ENCODE measurements at places on chromosomes 12 and 14.

GRCh38 chr14:99784508-99784907 is 8.7 kb upstream of the EML1 start:
- DNase-seq, result no peak

DNA sequence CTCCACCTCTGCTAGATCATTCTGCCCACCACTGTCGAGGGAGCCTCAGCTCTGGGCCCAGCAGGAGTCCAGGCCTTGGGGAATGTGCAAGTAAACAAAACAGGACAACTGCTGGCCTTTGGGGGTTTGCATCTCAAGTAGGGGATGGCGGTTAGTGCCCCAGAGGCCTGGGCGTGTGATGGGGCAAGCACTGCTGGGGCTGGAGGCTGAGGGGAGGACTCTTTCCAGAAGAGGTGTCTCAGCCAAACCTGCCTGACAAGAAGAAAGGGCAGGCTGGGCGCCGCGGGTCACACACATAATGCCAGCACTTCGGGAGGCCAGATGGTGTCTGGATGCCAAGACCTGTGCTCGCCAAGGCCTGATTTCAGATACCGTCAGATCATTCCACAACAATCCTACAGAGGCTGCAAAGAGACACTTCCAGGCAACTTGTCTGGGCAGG is 8.6 kb upstream of the ALDH2 start:
- DNase-seq, result no peak

- DNase-seq, result no peak
Measured at GRCh38 chr12:48678551-48679185, 3.4 kb downstream of the KANSL2 start.

- DNase-seq, result no peak
Measured at GRCh38 chr12:60335745-60336144, 739.9 kb downstream of the SLC16A7 start.

- DNase-seq, result no peak
Measured at GRCh38 chr12:118553856-118554504, 177.6 kb downstream of the SUDS3 start.

GRCh38 chr12:4297617-4298016 is 23.4 kb upstream of the TIGAR start:
- no peak for DNase-seq

GRCh38 chr14:32657081-32657480 is 281.6 kb upstream of the NPAS3 start:
- no peak for DNase-seq

DNA sequence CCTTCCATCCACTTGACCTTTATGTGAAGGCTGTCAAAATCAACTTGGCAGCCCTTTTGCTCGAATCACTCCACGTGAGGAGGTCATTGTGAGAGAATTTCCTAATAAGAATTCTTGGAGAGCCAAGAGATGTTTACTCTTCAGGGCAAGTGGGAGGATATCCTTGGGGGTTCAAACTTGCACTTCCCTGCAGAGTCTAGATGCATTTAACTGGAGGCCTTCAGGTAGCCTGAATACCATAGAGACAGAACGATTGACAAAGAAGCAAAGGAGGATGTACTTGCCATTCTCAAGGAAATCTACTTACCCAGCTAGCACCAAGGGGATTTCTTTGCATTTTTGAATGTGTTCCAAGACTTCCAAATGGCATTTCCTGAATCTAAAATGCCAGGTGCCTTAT is 1702.6 kb upstream of the FLRT2 start:
- DNase-seq, result no peak

- no peak for DNase-seq
Measured at GRCh38 chr12:12495536-12495935, 67.1 kb downstream of the DUSP16 start.

- DNase-seq, result no peak
Measured at GRCh38 chr14:51353901-51354300, 113.9 kb downstream of the TMX1 start.

DNA sequence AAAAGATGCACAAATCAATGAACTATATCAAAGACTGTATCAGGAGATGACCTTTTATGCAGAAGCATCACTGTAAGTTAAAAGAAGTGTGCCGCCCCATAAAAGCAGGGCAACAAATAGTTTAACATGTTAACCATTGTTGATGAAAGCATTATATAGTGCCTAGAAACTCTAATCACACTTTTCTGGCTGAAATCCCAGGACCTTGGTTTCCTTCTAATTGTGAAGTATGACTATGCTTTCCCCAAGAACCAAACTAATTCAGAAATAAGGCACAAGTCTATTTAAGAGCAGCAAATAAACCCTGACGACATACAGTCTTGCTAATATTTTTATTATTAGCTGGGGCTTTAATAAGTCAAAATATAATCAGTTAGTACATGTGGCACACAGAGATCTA is 21.7 kb downstream of the RACGAP1 start:
- DNase-seq, result no peak

DNA sequence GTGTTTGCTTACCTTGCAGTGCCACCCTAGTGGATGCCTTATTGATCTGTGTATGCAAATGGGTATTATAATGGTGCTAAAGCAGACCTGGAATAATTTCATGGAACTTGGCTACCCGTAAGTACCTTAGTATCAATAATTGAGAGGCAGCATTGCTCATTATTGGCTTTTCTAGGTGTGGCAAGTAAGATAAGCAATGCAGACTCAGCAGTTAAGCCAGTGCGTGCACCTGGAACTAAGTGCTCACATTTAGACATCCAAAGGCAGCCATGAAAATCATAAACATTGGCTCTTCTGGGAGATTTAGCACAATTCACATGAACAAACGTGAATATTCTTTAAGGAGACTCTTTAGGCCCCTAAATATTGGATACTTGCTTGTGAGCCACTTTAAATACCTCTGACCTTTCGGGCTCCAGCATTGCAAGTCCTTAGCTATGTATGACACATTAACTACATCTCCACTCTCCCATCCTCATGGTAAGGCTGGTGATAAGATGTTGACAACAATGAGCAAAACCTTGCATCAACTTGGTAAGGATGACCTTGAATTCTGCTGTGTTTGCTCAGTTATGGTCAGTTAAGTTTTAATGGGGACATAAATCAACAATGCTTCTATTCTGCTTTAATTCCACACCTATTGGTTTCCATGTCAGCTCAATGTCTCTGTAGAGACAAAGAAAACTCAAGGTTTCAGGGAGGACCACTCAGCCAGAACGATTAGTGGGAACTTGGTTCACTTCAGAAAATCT is 112.0 kb downstream of the SLC5A8 start:
- DNase-seq, result no peak

DNA sequence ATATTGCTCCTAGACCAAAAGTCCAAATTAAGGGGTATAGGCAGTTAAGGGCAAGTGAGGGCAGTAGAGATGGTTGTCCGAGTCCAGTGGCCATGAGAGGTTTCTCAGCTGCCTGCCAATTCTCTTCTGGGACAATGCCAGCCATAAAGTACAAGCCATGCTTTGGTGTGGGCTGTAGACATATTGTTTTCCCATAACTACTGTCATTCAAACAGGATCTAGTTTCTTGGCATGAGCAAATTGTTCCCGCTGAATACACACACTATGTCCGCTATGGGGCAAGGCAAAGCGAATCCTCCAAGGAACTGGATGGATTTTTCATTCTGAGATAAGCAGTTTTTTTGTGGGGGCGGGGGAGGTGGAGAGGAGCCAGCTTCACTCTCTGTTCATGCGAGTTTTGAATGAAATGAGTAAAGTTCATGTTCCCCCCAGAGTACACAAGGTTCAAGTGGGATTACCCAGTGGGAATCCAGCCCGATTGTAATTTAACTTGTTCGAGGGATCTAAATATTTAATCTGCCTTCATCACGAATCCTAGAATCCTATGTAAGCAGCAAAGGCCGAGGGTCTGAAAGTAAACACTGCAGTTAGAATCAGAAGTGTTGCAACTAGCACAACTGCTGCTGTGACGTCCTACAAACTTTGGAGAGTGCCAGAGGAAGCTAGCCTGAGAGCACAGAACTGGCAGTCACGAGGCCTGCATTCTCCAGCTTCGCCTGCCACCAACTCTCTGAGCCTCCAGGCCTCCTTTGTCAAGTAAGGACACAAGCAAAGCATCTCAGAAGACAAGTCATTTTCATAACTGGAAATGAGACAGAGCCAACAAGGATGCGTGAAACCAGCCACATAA is 137.0 kb downstream of the CRADD start:
- DNase-seq, result no peak

DNA sequence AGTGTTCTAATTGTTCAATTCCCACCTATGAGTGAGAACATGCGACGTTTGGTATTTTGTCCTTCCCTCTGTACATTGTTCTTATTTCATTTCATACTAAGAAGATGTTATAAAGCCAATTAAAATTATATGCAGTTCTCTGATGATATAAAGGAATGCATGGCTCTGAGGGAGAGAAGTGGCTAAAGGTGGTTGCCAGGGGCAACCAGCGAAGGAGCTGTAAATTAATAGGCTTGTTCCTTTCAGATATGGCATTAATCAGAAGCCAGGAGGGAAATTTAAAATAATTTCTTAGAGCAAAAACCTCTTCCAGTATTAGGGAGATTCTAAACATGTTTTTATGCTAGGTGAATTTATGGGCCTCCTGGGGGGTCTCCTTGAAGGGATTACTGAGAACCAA is 227.8 kb downstream of the TMEM117 start:
- no peak for DNase-seq

DNA sequence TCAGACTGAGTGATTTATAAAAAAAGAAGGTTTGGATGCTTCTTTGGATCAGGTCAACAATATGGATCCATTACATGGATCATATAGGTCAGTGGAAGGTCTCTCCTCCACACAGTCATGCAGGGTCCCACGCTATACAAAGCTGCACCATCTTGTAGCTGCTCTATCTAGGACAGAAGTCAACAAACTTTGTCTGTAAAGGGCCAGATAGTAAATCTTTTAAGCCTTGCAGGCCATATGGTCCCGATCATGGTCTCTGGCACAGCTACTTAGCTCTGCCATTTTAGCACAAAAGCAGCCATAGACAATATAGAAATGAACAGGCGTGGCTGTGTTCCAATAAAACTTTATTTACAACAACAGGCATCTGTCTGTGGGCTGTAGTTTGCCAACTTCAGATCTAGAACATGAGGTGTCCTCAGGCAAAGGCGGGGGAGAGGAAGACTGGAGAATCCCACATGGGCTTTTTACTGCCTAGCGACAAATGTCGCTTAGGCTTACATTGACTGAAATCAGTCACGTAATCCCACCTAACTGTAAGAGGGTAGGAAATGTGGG is 36.7 kb downstream of the TMEM233 start:
- no peak for DNase-seq

DNA sequence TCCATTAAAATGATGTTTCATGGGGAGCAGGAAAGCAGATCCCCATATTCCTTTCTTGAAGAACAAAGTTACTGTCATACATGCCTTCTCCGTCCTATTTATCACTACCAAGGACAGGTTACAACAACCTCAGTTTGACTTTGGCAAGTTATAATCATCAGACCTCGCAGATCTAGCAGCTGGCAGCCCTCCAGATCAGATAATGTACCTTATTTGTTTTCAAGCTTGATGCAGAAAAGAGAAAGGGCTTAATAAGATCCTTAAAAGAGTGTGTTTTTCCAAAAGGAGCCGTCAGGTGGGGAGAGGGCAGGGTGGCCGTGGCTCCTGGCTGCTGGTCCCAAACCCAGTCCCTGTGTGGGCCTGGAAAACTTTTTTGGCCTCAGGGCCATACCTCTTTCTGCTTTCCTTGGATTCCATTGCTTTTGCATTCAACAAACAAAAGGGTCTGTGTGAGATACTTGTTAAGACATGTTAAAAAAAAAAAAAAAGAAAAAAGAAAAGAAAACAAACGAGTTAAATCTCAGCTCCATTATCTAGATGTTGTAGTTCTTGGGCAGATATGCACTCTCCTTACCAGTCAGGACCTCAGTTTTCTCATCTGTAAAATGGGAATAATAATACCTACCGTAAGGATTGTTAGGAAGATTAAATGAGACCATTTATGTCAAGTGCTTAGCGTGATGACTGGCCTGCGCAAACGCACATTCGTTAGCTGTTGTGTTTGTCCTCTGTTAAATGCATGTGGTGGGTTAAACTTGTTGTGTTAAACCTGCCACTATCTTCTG is 64.6 kb downstream of the B4GALNT3 start:
- no peak for DNase-seq

GRCh38 chr12:44511289-44511688 is 364.8 kb downstream of the NELL2 start:
- no peak for DNase-seq

- DNase-seq, result no peak
Measured at GRCh38 chr14:64708148-64709004, 4.2 kb downstream of the PLEKHG3 start.

DNA sequence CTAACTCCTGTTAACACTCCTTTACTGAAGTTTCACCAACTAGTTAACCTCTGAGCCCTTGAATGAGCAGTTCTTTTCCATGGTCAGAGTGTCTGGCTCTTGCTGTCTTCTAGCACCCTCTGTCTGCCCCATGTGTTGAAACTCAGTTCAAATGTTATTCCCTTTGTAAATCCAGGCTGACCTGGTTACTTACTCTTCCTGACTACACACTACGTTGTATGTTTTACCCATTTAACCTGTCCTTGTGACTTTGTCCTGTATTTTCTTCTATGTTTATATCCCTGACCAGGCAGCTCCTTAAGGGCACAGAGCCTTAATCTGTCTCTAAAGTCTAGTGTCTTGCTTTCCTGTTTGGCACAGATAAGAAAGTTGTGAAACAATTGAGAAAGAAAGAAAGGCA is 389.0 kb upstream of the RPL10L start:
- DNase-seq, result no peak

GRCh38 chr12:131072451-131073230 is 118.9 kb downstream of the ADGRD1 start:
- DNase-seq, result no peak

DNA sequence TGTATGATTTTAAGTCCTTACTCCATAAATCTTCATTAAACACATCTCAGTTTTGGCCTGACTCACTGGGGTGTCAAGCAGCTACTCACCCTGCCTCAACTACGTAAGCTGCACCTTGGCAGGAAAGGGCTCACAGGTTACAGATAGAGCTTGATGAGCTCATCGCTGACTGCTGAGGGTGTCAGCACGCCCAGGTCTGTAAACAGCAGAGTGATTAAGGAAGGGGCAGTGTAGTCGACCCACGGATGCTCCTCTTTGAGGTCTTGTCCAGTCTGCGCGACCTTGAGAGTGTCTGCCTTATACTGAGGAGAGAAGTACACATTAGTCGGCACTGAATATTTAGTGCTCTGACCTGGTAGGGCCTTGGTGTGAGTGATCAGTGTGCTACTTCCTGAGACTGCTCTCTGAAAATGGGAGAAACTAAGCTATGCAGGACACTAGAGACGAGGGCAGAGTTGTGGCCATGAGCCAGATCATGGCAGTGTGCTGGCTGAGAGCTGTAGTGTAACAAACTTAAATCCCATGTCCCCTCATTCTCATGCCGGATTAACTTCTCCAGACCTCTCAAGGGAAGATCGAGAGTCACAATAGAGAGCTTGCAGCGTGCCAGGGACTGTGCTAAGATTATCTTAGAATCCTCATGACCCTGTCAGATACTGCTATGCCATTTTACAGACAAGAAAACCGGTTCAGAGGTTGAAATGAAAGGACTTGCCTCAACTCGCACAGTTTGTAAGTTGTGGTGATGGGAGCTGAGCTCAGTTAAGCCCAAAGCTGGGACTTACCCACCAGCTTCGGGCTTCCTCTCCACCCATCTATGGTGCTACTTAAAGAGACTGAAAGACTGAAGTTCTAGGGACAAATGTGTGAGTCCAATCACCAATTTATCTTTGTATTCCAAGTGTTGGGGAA is 11.6 kb downstream of the EIF2B1 start:
- no peak for DNase-seq

- DNase-seq, result peak; percentile 75
Measured at GRCh38 chr14:105180592-105181548, at the start of gene NUDT14. TSS of gene NUDT14 (minus strand) at chr14:105181312. CDS start at chr14:105181209, 103 bp downstream.

- DNase-seq, result no peak
Measured at GRCh38 chr14:50520947-50521815, 11.2 kb downstream of the MAP4K5 start.

GRCh38 chr14:49089107-49089506 is 497.1 kb downstream of the RPS29 start:
- no peak for DNase-seq

GRCh38 chr14:68497011-68497410 is 295.9 kb downstream of the ZFP36L1 start:
- DNase-seq, result no peak
